GM13977 (cell line): ENCODE measurements at places on chromosomes 6 and 20.

DNA sequence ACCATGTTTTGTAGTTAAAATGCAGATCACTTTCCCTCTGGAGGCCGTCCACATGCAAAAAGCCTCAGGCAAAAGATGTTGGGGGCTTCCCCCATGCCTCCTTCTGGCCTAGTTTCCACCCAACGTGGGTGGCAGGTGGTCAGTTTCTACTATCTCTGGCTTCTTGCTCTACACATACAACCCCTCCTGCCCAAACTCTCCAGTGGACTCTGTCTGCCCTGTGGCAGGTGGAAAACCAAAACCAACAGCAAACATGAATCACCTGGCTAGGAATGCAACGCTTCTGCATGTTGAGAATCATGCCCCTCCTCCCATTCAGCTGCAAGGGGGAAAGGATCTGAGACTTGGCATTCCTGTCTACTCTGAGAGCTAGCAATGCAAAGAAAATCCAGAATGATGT is 94.8 kb downstream of the MBOAT1 start:
- peak; percentile 26 for DNase-seq

- DNase-seq, result no peak
Observed at GRCh38 chr20:44644667-44645131, 6.8 kb downstream of the ADA start.

DNA sequence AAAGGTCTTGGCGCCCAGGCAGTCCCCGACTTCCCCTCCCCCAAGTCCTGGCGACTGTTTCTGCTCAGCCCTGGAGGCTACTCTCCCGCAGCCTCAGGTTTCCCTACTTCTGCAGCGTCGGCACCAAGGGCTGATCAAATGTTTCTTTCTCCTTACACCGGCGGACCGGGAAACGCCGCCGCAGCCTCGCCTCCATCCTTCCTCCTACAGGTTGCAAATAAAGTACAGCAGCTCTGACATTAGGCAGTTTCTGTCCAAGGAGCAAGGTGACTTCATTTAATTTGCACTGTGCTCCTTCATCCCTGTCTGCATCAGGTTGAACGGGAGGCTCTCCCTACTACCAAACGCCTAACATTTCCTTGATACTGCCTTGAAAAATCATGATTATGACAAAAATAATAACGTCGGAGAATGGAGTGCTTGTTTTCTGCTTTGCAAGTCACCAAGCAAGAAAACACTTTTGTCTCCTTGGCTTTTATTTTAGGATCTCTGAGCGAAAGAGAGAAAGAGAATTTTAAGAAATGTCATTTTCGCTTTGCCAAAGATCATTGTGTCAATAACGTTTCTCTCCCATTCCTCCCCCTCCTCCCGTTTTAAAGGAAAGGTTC is 1.0 kb downstream of the CLIC5 start:
- DNase-seq, result no peak

GRCh38 chr20:4135385-4136077 is 120.2 kb upstream of the RNF24 start:
- no peak for DNase-seq

GRCh38 chr6:20182926-20183521 is 29.2 kb downstream of the MBOAT1 start:
- DNase-seq, result no peak

DNA sequence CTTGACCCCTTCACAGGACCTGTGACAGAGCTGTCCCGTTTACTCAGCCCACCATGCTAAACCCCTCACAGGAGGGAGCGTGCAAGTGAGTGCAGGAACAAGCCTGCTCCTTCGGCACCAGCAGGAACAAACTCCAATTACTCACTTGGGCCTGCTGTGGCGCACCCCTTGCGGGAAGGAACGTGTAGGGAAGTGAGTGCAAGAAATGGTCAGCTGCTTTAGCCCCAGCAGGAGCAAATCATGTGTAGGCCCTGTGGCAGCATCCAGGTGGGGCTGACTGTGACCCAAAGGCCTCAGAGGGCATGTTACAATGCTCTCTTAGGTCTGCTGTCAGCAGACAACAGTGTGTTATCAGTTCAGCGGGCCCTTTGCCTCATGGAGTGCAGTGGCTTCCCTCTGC is 574.4 kb downstream of the PRKN start:
- DNase-seq, result no peak

DNA sequence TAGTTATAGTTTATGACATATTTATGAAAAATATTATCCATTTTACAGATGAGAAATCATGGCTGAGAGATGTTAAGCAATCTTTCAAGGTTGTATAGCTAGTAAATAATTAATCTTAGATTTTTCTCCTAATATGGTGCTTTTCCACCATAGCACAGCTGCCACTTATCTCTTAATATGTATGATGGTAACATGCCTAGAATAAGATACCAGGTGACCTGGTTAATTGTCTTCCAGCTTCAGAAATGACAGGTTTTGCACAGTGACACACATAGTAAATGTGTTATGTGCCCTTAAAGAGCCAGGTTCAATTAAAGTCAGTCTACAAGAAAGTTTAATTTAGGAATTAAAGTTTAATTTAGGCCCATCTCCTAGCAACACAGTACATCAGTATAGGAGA is 14.8 kb downstream of the TUBB2A start:
- no peak for DNase-seq

GRCh38 chr6:30541515-30542403 is 14.5 kb downstream of the GNL1 start:
- DNase-seq, result peak; percentile 76

- no peak for DNase-seq
Observed at GRCh38 chr6:98037571-98037970, 754.6 kb upstream of the MMS22L start.

- peak; percentile 57 for DNase-seq
Observed at GRCh38 chr6:17714879-17715851, 8.4 kb upstream of the NUP153 start.

DNA sequence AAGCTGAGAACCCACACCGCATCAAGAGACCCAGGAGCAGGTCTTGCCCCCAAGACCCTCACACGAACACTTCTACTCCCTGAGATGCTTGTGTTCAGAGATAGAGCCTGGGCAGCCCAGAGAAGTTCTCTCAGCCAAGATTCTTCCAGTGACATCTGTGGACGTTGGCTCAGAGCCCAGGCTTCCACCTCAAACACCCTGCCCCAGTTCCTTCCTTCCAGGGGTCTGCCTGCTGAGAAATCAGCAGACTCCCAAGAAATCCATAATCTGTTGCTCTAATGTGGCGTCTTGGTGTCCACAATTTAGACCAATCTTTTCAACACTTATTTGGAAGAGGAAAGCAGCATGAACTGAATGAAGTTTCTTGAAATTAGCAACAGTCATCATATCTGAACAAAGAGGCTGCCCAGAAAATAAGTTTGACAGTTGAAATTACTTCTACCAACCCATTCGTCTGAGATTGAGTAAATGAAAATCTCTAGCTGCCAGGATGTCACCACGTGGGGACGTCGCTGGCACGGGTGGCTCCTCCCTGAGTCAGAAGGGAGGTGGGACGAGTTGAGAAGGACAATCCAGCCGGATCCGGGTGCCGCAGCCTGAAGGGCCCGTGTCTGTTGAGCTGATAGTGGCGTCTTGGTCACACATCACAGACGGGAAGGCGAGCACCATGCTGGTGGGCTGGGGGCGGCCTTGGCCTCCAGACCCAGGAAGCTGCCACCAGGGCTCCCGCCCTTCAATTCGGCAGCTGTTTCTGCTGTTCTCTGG is 400.9 kb downstream of the TAF4 start:
- no peak for DNase-seq

DNA sequence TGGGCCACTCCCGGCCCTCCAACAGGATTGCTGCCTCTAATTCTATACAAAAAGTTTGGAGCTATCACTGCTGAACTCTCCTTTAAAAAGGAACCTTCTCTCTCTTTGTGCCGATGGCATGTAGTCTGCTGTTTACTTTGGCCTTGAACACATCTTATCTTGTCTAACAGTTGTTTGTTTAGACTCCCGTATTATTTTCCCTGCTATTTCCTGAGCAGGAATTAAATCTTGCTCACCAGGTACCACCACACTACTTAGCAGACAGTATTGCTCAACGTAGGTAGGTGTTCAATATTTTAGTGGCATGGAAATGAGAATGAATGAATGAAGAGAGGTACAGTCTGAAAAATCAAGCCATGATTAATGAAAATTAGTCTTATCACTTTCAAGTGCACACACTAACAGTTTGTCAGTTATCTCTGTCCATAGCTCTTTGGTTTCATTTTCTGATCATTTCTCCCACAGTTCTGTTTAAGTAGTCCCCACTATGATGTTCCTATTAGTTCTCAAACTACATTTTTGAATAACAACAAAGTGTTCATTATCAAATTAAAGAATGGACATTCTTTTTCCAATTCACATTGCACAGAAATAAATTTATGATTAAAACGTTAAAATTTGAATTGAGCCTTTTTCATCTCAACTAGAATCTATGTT is 6.8 kb upstream of the HEY2 start:
- DNase-seq, result no peak

- no peak for DNase-seq
Observed at GRCh38 chr6:81900616-81901015, 148.1 kb upstream of the TENT5A start.

DNA sequence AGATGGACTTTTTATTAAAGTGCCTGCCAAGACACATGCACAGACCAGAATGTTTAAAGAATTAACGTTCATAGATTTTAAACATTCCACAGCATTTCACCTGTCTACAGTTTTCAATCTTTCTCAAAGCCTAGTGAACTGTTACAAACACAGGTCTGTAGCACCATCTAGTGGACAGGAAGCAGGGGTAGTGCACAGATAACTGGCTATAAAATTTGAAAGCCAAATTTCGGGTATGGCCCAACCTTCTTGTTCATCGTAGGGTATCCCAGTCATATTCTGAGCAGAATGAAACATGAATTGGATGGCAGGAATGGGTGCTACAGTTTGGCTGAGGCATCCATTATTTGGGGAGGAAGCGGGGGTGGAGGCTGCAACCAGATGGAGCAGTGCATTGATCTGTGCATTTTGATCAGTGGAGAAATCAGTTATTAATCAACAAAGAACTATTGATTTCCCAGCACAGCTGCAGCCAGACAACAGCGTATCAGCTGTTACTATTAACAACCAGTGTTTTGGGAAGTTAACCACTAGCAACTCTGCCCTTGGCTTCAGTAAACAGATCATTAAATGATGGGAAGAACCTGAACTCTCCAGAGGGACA is 56.1 kb upstream of the B3GAT2 start:
- peak; percentile 50 for DNase-seq

GRCh38 chr6:91895599-91896285 is 1308.9 kb upstream of the MAP3K7 start:
- DNase-seq, result no peak

GRCh38 chr20:24364482-24364881 is 104.9 kb upstream of the SYNDIG1 start:
- no peak for DNase-seq

DNA sequence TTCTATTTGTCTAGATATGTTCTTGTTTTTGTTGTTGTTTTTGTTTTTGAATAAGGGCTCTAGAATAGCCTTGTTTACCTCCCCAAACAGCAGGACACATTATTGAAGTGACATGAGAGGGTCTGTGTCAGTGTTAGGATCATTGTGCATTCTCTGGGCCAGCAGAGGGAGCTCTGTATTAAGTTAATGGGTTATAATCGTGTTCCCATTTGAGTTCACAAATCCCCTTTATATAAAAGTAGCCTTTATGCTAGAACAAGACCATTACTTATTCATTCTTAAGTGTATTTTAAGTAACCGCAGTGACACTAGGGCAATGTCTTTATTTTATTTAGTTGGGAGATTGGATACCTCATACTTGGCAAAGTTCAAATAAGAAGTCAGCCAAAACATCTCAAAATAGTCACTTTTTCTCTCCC is 44.8 kb downstream of the STK4 start:
- peak; percentile 19 for DNase-seq

DNA sequence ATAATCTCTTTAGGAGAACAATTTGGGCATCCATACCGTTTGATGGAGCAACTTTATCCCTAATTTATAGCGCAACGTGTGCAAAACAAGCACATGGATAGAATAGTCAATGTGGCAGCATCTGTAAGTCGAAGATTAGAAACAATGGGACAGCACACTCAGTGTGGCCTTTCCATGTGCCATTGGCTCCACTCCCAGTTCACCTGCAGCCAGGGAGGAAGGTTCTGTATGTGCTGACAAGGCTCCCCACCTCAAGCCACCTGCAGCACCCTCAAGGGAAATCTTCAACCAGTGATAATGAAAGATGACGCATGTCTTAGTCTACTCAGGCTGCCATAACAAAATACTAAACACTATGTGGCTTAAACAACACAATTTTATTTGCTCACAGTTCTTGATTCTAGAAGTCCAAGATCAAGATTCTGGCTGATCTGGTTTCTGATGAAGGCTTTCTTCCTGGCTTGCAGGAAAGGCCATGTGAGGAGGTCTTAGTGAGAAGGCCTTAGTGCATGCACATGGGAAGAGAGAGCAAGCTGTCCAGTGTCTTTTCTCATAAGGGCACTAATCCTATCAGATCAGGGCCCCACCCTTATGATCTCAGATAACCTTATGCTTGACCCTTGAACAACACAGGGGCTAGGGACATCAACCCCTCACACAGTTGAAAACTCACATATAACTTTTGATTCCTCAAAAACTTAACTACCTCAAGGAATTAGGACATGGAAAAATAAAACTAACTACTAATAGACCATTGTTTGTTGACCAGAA is 34.9 kb upstream of the SHLD1 start:
- DNase-seq, result no peak

DNA sequence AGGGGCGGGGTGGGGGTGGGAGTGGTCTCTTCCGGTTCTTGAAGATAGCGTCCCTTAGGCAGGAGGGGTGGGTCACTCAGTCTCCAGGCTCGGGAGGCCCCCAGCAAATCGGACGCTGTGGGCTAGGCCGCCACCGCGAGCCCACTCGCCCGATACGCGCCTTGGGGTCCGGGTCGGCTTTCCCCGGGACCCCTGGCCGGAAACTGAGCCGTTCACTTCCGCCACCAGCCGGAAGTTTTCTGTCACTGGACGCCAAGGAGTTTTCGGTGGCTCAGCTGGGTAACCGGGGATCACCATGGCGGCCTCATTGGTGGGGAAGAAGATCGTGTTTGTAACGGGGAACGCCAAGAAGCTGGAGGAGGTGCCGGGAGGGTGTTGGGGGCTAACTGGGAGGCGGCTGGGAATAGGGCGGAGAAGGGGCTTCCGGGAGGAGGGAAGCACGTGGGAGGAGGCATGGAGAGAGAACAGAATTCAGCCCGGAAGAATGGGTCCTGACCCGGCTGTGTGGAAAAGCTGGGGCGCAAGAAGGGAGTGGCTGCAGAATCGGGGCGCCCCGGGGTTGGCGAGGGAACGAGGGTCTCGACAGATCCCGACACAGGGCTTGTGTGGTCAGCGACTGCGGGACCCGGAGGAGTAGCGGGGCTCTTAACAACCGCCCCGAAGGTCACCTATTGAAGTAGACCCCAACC is at the start of gene ITPA:
Gene ITPA (plus strand): TSS at position 242 of the 689 bp plus-strand sequence. CDS start 54 bp downstream, at position 296.
- peak; percentile 82 for DNase-seq

DNA sequence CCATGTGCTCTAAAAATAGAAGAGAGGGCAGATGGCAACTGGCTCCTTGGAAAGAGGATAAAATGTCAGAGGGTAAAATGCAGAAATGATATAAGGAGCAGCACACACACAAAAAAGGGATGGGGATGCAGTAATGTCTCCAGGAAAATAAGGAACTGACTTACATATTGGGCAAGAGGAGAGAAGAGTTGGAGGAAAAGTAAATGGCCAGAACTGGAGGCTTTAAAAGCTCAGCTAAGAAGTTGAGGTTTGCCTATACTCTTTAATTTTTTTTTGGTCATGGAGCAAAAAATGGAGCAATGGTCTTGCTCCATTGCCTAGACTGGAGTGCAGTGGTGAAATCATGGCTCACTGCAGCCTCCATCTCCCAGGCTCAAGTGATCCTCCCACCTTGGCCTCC is 93.7 kb downstream of the SULF2 start:
- DNase-seq, result no peak
